ENCODE measurements at places on chromosomes 7 and 10. TPM values are rescaled to one million over a fixed set of nuclear protein-coding genes. Genes with fewer than 3 reads are reported as not detected.
A peak's percentile ranks its signal among the peaks of the same experiment; 100 is the strongest.

GRCh38 chr10:124338276-124338925 lies 80.3 kb downstream of the OAT start:
- no peak for DNase-seq
- H3K36me3 ChIP-seq = no peaks in the 10 kb centered on the region
- H3K4me3 ChIP-seq = no peak overlapping the region
- no peaks in the 10 kb centered on the region for H3K4me1 ChIP-seq

GRCh38 chr7:5758753-5759335 lies 22.6 kb downstream of the RNF216 start:
- H3K27me3 ChIP-seq = no peaks in the 10 kb centered on the region
- peaks cover 21% of the 10 kb centered on the region for H3K36me3 ChIP-seq
- H3K4me3 ChIP-seq = no peak overlapping the region
- H3K27ac ChIP-seq = no peak overlapping the region

IDI2 gene
- not detected for total RNA-seq

DNA sequence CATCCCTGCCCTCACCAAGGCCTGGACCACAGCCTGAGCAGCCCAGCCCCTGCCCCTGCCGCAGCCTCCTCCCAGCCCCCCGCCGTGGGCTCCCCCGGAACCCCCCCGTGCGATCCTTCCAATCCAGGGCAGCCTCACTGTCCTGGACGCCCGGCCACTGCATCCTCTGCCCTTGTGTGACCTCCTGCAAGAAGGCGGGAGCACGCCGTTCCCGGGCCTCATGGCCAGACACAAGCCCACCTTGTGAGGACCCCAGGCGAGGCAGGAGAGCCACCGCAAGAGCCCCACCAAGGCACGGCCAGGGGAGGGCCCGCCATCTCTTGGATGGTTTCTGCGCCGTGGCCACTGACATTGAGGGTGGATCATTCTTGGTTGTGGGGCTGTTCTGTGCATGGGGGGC lies 7.8 kb upstream of the LFNG start:
- peak overlapping the region; percentile 90 for H3K27ac ChIP-seq
- H3K36me3 ChIP-seq = no peaks in the 10 kb centered on the region
- peak overlapping the region; percentile 61 for H3K4me3 ChIP-seq

DNA sequence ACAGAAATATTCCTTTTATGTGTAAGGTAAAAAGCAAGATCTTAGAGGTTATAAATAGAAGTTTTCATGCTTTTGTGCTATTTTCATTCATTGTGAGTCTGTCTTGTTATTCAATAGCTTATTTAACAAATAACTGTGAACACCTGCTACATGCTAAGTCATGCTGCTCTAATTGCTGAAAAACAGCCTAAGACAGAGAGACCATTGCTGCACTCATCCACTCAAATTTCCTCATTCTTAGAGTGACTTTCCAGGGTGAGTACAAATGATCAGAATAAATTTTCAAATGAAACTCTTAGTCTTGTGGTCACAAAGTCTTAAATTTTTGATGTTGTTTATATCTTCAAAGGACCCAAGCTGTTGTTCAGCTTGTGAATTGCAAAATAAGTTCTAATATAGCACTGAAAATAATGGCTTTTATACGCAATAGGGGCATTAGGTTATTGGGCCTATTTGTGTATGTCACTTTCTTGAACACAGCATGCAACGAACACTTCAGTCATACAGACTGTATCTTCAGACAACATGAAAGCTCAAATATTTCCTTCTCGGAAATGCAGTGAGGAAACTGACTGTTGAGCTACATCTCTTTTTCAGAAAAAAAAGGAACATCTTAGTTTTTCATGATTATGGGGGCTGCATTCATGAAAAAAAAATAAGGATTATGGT lies 247.9 kb upstream of the PCDH15 start:
- DNase-seq = no peak
- no peak overlapping the region for H3K27ac ChIP-seq
- H3K36me3 ChIP-seq = no peaks in the 10 kb centered on the region
- no peak overlapping the region for H3K4me3 ChIP-seq
- H3K27me3 ChIP-seq = no peaks in the 10 kb centered on the region

CLCN1 gene
- 0.17 TPM for total RNA-seq

DNA sequence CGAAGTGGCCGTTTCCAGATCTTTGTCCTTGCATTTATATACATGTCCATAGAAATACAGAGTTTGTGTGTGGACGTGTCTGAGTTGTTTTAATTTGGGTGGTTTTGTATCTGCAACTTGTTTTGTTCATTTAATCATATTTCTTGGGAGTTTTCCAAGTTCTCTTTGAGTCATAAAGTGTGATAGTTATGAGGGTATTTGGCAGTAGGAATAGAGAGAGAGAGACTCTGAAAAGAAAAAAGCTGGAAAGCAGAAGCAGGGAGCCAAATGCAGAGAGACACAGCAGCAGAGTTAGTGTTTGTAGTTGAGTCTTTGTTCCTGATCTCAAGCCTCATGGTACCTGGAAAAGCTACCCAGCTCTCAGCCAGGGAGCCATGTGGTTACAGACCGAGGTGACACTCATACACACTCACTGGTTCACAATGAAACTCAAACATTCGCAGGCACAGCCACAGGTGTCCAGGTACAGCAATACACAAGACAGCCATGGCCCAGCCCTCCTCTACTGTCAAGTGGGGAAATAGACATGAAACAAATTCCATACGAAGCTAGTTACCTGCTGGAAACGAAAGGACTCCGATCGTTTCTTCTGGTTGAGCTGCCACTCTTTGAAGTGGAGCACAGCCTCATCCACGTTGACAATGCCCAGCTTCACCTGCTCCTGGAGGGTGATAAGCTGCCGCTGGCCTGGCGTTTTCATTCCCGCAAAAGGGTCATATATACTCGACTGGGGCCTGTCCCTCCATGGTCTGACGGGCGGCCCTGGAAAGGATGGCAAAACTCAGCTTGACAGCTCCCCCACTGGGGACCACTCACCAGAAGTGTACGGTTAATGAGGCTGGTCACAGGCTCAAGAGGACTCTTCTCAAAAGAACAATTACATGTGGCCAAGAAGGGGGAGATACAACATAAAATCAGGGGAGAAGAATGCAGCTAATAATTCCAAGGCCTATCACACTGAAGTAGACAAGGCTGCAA lies 33.3 kb upstream of the TM9SF3 start:
- no peak overlapping the region for H3K4me3 ChIP-seq
- no peaks in the 10 kb centered on the region for H3K36me3 ChIP-seq
- no peak for DNase-seq
- H3K4me1 ChIP-seq = no peaks in the 10 kb centered on the region
- H3K27ac ChIP-seq = no peak overlapping the region
- no peaks in the 10 kb centered on the region for H3K27me3 ChIP-seq

All from activated CD4-positive, alpha-beta memory T cell treated with anti-CD3 and anti-CD28 coated beads for 36 hours (primary cell).